CD4-positive, alpha-beta T cell treated with Interleukin-1 beta for 1 hour (primary cell): ENCODE measurements at places on chromosomes 11 and 22.

DNA sequence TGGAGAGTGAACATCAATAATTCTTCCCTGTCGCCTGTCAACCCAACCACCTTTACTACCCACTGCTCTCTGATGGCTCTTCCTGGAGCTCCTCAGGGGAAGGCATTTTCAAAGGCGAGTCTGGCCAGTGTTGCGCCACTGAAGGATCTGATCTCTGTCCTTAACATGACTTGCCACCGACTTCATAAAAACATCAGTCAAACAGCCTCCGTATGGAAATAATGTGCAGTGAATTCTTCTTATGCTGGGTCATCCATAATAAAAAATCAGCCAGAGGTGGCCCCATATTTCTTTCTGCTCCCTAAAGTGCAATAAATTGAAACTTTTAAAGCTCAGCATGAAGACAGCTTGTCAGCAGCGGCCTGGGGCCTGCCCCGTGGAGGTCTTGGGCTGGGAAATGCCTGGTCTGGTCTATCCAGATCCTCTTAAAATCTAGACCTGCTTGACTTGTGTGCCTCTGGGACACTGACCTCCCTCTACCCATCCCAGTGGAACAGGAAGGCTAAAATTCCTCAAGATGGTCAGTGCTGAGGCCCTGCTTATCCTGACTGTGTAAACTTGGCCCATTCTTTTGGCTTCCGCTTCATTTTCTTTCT, 199.5 kb downstream of the MYO18B start:
- no peak for DNase-seq

GRCh38 chr22:39868741-39869140, 24.8 kb downstream of the ENTHD1 start:
- no peak for DNase-seq

- no peak for DNase-seq
Observed at GRCh38 chr11:2561696-2562581, 117.1 kb downstream of the KCNQ1 start.

- DNase-seq = no peak
Observed at GRCh38 chr22:30868663-30869385, 99.8 kb downstream of the MORC2 start.
